Stimulated activated CD8-positive, alpha-beta memory T cell treated with anti-CD3 and anti-CD28 coated beads, Interleukin-4, amount 100 ng/mL, for 1 hour (primary cell): ENCODE measurements at places on chromosomes 7 and 10.
A peak's percentile ranks its signal among the peaks of the same experiment; 100 is the strongest.

DNA sequence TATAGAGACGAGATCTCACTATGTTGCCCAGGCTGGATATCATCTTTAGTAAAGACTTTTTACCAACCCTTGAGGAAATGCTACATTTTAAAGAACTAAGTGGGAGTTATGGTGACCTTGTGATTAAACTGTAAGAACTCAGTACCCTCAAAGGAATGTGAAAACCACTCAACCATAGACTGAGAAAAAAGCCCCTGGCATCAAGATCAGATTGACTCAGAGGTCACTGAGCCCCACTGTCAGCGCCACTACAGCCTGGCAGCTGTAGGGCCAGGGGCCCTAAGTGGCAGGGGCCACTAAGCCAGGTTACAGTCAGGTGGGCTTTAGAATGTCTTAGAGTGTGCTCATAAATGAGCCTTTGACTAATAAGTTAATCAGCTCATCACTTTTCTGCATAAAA lies 55.9 kb downstream of the APBB1IP start:
- no peak for DNase-seq

GRCh38 chr7:47806701-47807103 lies 141.6 kb downstream of the PKD1L1 start:
- DNase-seq, result no peak

DNA sequence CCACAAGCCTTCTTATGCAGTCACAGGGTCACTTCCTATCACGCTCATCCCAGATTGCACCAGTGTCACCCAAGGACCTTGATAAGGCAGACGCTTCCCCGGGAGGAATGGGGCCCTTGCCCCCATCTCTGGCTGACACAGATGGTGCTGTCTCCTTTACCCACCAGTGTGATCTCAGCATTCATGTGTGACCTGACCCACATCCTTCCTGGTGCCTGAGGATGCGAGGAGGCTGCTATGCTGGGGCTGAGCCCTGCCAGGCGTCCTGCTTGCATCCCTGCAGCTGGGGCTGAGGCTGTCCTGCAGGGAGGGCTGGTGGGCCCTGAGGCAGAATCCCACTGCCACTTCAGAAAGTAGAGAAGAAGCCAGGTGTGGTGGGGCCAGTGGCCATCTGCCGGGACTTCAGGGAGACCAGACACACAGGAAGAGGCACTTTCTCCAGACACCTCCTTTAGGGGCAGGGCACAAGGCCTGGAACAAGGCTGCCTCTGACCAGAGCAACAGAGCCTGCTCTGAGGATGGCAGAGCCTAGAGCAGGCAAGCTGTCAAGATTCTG lies 35.3 kb downstream of the RASGEF1A start:
- no peak for DNase-seq

GRCh38 chr7:41404375-41405074 lies 298.4 kb downstream of the INHBA start:
- no peak for DNase-seq

- no peak for DNase-seq
These were observed 979 bp upstream of the NODAL start for GRCh38 chr10:70442332-70442988.

GRCh38 chr10:124285587-124286527 lies 132.9 kb downstream of the OAT start:
- DNase-seq, result no peak

DNA sequence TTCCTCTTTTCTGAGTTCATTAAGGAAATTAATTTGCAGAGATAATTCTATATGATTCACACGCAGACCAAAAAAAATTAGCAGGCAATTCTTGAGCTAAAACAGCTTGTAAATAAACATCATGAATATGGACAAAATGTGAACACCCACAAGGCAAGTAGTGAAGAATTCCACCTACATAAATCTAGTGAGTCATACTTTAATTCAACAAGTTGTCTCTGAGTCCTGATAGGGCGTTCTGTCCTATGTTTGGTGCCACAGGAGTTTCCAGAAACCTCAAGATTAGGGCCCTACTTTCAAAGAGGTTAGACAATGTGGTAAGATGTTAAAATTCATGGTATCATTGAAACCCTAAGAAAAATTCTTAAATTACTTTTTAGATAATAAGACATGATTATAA lies 122.3 kb downstream of the SGMS1 start:
- no peak for DNase-seq

- no peak for DNase-seq
These were observed 2.5 kb downstream of the ENTPD1 start for GRCh38 chr10:95758351-95759025.

- no peak for DNase-seq
These were observed 18.6 kb upstream of the DRGX start for GRCh38 chr10:49414496-49414895.

DNA sequence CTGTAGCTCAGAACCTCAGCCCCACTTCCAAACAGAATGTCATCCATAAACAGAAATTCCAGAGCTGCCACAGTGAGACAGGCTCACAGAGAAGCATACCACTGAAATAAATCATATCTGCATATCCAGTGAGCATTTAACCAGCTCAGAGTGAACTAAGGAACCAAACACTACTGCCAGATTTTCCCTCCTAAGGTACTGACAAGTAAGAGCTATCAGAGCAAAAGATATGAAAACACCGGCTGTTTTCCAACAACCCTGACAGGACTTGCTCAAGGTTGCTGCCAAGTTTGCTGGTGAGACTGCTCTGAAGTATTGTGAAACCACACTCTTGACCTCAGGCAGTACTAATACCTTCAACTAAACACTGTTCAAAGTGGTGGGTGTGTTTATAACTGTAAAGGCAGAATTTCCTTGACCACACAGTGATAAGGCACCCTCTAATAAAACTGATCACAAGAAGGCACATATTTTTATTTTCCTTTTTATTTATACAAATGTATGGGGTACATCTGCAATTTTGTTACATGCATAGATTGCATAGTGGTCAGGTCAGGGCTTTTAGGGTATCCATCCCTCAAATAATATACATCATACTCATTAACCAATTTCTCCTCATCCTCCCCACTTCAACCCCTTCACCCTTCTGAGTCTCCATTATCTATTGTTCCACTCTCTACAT lies 18.3 kb downstream of the SGMS1 start:
- no peak for DNase-seq

- no peak for DNase-seq
These were observed 10.6 kb downstream of the MMD2 start for GRCh38 chr7:4948402-4948801.

DNA sequence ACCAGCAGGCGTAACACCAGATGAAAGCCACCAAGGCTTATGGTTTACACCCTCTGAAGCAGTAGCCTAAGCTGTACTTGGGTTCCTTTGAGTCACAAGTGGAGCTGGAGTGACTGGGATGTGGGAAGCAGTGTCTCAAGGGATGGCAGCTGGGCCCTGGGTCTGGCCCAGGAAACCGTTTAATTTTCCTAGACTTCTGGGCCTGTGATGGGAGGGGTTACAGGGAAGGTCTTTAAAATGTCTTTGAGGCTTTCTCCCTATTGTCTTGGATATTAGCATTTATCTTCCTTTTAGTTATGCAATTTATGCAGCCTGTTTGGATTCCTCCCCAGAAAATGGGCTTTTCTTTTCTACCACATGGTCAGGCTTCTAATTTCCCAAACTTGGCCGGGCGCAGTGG lies 568.2 kb downstream of the ANKRD7 start:
- no peak for DNase-seq

- no peak for DNase-seq
These were observed 38.4 kb downstream of the DIP2C start for GRCh38 chr10:650886-651615.

DNA sequence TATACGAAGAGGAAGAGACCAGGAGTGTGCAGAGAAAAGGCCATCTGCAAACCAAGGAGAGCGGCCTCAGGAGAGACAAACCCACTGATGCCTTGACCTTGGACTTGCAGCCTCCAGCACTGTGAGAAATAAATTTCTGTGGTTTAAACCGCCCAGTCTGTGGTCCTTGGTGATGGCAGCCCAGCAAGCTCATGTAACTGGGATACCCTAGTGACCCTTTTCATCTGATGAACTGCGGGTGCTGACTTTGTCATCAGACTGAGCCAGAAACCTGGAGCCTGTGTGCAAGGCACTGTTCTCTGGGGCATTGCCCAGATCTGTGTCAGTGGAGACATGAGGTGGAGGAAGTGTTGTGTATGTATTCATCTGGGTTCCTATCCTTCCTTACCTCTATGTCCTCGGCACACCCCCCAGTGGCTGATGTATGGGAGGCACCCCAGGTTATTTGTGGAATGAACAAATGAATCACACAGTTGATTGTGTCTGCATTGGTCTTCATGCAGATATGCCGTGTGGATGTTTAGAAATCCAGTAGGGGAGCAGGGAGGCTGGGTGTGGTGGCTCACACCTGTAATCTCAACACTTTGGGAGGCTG lies 64.5 kb upstream of the BTBD16 start:
- DNase-seq, result no peak

DNA sequence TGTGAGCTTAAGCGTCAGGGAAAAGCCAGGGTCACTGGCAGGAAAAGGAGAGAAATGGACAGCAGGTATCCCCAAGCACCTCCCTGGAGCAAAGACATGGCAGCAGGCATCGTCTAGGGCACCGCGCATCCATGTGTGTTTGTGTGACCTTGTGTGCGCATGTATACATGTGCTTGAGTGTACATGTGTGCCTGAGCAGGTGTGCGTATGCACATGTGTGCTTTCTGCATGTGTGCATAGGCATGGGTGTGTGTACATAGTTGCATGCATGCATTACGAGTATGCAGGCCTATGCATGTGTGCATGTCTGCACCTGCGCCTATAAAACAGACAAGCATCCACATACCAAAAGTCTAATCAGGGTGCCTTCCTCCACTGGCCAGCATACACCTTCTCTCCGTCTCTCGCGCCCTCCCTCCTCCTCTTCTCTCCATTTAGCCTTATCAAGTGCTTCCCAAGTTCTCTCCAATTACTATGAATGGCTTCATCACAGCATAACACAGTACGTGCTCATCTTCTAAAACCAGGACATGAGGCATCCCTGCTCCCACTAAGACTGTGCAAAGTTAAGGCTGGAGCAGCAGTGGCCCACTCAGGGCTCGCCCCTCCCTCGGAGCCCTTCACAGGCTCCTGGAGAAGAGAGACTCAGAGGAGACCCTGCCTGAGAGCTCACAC lies 30.6 kb downstream of the RASGEF1A start:
- DNase-seq, result no peak

GRCh38 chr7:33040803-33041516 lies 21.6 kb downstream of the NT5C3A start:
- DNase-seq, result peak; percentile 37

GRCh38 chr10:43027331-43027955 lies 49.4 kb upstream of the RET start:
- DNase-seq, result no peak

GRCh38 chr7:121372376-121373010 lies 23.6 kb downstream of the FAM3C start:
- DNase-seq, result no peak

DNA sequence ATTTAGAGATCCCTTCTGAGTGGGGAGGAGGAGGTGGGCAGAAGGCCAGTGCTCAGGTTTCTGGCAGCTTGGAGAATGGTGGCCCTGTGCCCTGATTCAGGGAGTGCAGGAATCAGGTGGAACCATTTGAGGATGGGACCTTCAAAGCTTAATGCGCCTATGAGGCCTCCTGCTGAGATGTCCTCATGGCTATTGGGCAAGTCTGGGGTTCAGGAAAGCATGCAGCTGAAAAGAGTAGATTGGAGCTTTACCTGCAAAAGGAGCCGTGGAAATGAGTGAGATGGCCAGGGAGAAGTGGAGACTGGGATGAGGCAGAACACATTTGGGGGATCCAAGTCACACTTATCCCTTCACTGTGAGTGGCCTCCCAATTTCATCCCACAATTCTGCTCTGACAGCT lies 6.1 kb downstream of the FFAR4 start:
- DNase-seq, result no peak

DNA sequence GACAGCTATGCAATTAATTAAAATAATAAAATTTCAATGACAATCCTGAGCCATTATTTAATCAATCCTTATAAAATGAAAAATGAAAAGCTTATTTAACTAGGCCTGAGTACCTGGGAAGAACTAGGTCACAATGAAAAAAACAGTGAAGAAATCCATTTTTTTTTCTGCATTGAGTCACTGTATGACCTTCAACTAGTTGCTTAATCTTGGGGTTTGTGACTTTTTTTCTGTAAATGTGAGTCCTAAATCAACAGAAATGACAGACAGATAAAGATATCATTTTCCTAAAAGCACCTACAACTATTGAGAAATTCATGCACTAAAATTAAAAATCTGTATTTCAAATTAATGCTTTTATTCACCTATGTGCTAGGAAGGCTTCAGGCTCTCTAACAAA lies 96.8 kb downstream of the TMEM26 start:
- no peak for DNase-seq

DNA sequence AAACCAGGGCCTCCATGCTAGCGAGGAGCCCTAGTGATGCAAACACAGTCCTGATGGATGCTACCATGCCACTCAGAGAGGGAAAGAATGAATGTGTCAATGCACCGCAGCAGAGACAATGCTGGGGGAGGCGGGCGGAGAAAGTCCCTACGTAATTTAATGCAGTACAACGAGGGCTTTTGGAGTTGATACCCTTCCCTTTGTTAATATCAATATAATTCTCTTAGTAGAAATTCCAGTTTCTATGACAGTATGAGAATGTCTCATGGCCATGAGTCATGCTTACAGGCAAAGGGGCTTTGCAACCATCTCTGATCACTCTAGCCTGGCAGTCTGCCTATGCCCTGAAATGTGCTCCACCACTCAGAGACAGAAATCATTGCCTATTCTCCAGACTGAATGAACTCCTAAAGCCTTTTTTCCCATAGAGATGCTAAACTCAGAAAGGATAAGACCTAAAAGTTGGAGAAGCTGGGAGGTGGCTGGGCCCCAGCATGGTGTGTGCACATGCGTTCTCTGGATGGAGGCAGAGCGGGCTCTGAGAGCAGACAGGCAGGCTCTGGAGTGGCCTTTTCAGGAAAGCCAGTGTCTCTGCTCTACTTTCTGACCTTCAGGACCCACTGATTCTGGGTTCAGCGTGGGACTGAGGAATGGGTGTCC lies 20.3 kb upstream of the GIMAP2 start:
- DNase-seq, result no peak

DNA sequence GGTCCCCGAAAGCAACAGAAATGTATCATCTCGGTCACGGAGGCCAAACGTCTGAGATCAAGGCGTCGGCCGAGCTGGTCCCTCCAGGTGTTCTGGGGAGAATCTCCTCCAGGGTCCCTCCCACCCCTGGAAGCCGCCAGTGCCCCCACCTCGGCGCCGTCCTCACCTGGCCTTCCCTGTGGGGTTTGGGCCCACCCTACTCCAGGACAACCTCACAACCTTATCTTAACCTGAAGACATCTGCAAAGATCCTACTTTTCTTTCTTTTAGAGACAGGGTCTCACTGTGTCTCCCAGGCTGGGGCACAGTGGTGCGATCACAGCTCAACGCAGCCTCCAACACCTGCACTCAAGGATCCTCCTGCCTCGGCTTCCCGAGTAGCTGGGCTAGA lies 33.4 kb downstream of the ADAP1 start:
- no peak for DNase-seq

DNA sequence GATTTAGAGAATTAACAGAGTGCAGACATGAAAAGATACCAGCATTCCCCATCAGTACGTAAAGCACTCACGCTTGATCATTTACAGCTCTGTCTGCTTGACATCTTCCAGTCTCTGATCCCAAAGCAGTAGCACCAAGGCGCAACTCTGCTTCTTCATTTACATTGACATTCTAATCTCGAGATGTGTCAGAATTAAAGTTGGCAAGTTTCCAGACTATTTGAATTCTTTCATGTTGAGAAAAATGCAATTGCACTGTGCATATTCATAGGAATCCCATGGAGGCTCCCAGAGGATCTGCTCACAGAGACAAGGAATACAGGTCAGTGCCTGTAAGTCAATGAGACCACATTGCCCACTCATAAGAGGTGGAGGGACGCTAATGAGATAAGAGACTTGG lies 183.9 kb downstream of the LRRN3 start:
- no peak for DNase-seq

GRCh38 chr7:28549998-28550397 lies 137.7 kb downstream of the CREB5 start:
- no peak for DNase-seq
